ENCODE measurements at places on chromosomes 1 and 21.
A peak's percentile ranks its signal among the peaks of the same experiment; 100 is the strongest.

GRCh38 chr1:45380125-45380524 lies 39.9 kb upstream of the MUTYH start:
- DNase-seq: no peak

DNA sequence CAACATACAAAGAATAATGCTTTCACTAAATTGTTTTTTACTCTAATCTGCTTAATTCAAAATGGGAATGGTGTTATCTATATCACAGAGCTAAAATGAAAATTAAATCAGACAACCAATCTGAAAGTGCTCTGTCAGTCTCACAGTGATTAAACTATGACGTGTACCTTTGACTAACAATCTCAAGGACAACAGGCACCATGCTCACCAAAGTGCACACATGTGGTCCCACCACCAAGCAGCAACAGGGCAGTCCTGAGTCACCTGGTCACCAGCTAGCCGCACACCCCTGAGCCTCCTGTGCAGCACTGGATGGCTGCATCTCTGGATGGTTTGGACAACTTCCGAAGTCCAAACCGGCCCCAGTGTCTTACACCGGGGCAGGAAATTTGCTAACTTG lies 54.5 kb upstream of the NADK start:
- DNase-seq: no peak

- DNase-seq: peak; percentile 32
Observed at GRCh38 chr1:18396247-18396980, 84.3 kb upstream of the KLHDC7A start.

GRCh38 chr1:3368059-3368458 lies 86.4 kb upstream of the ARHGEF16 start:
- no peak for DNase-seq

DNA sequence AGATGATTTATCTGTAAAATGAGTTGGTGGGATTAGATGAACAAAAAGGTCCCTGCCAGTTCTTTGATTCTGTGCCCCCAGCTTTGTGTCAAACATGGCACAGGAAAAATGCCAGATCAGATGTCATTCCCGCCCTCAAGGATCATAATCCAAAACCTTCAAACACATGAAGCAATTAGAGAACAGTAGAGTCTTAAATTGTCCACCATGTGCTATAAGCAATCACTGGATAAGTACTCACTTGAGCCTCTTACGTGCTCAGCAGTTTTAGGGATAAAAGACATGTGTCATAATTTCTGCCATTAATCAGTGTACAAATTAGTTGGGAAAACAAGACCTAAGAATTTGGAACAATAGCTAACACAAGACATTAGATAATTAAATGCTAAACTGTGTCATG lies 15.4 kb upstream of the KIAA0040 start:
- no peak for DNase-seq

- DNase-seq: no peak
Observed at GRCh38 chr1:77271852-77272580, 9.8 kb upstream of the AK5 start.

- peak; percentile 41 for DNase-seq
Observed at GRCh38 chr21:33587792-33588484, 546 bp downstream of the DONSON start.

- DNase-seq: no peak
Observed at GRCh38 chr1:213844632-213845031, 143.1 kb upstream of the PROX1 start.

DNA sequence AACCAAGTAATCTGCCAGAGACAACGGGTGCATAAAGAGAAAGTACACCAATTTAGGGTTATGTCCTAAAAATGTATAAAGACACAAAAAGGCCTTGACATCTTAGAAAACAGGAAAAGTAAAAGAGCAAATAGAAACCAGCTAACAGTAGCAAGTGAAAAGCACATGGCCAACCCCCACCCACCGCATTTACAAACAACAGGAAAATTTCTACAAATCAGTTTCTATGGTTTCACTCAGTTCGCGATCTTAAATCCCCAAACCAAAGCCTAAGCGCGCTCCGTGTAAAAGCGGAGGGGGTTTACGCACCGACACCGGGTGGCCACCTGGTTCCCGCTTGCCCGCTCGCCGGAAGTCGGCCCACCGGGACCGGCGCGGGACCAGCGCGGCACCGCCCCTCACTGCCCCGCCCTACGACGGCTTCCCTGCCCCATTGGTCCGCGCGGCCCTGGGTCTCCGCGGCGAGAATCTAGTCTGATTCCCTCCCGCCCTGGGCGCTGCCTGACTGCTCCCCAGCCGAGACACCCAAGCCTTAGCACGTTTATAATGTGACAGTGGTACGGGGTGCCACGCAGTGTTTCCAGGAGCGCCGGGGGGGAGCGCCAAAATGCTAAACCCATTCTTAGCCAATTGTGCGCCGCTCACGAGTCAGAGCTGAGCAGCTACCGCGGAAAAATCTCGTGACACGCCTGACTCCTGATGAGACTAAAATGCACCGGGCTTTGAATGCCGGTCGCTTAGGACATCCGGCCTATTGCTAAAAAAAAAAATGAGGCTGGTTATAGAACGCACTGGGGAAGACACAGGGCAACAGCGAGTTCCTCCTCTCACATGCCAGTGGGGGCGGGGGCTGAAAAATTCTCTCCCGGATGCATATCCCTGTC lies at the start of gene GART:
GART (minus strand) TSS at position 362 of the 884 bp plus-strand sequence. CDS start 2,802 bp downstream, outside the sequence.
- DNase-seq: peak; percentile 86

- DNase-seq: no peak
Observed at GRCh38 chr1:3736131-3736561, 16.1 kb upstream of the CCDC27 start.

DNA sequence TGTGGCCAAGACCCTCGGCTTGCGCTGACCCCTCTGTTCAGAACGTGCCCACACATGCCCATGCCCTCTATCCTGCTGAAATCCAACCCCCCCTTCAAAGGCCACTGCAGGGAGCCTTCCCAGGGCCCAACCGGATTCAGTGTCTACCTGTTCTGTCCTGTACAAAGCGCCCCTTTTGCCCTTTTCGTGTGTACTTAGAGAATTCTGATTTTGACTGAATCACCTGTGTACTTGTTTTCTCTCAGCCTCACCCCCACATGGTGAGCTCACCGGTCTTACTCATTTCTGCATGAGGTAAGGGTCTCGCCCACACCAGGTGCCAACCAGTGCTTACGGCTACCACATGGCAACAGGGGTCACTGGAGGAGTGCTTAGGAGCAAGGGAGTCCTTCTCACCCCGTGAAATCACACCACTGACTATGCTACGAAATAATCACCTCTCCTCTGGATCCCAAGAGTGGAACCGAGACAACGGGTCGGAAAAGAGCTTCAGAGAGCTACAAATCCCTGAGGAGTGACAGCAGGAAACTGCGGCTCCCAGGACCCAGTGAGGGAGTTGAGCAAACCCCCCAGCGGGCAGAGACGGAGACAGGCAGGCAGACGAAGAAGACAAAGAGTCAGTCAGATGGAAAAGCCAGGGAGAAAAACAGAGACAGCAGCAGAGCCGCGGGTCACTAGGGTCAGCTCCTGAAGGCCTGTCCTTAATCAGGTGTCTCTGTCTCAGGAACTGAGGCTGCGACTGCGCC lies 2.1 kb upstream of the S100A2 start:
- peak; percentile 94 for DNase-seq

- peak; percentile 64 for DNase-seq
Observed at GRCh38 chr1:161738627-161739287, 10.8 kb upstream of the DUSP12 start.

GRCh38 chr1:23395154-23395724 lies 25.6 kb upstream of the ZNF436 start:
- DNase-seq: no peak

DNA sequence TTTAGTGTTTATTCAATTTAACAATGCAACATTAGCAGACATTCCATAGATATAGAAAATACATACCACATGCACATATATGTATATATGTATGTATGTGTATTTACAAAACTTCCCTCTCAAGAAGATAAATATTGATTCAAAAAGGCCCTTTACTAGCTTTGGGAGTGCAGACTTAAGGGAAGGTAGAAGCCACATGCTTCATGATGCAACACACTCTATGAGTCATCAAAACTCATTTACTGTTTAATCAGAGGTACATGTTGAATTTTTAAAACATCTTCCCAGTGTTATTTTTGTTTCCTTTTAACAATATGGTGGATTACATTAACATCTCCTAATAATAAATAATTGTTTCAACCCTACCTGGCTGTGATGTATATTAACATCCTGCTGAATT lies 61.4 kb upstream of the KIRREL1 start:
- DNase-seq: peak; percentile 30

- DNase-seq: no peak
Observed at GRCh38 chr1:23288201-23288600, 55.9 kb downstream of the HNRNPR start.

- peak; percentile 51 for DNase-seq
Observed at GRCh38 chr21:33541105-33541711, 709 bp downstream of the GART start.

GRCh38 chr1:41450747-41451285 lies 33.7 kb downstream of the EDN2 start:
- no peak for DNase-seq

- DNase-seq: no peak
Observed at GRCh38 chr1:159171688-159172501, 480 bp downstream of the CADM3 start.

- DNase-seq: no peak
Observed at GRCh38 chr1:25909040-25909439, 2.8 kb upstream of the STMN1 start.

GRCh38 chr1:197178998-197179397 lies 32.5 kb upstream of the ASPM start:
- no peak for DNase-seq

- DNase-seq: no peak
Observed at GRCh38 chr1:37169743-37170275, 135.5 kb upstream of the GRIK3 start.

GRCh38 chr1:183996040-183996384 lies 41.5 kb downstream of the COLGALT2 start:
- no peak for DNase-seq

- no peak for DNase-seq
Observed at GRCh38 chr21:15066123-15066575, 1.3 kb upstream of the NRIP1 start.

DNA sequence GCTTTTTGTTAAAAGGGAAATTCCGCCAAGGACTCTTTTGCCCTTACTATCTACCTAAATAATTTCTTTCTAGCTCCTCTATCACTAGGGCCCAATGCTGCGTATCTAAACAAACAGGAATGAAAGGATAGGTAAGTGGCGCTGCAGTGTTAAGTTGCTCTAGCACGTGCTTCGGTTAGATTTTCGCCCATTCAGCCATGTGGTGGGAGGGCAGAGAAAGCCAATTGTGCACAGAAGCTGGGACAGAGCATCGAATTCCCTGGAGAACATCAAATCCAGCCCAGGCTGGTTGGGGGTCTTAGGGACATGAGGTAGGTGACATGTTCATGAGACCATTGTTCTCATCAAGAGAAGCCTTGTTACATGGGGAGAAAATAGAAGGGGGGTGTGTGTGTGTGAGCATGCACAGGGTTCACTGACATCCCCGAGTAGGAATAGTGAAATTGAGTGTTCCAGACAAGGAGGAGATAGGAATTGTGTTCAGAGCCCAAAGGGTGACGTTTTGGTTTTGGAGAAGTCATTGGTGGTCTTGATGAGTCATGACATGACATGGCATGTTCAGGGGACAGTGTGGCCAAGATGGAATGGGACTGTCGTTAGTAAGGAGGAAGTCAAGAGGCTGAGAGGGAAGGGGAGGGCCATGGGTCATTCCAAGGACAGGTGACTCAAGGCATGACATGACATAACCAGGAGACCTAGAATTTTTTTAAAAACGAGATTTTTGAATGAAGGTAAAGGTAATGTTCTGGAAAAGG lies 107.1 kb downstream of the TLR5 start:
- no peak for DNase-seq

- DNase-seq: no peak
Observed at GRCh38 chr21:40250514-40251294, 383.5 kb downstream of the PCP4 start.

GRCh38 chr1:53384796-53385195 lies 56.9 kb upstream of the LRP8 start:
- no peak for DNase-seq

- DNase-seq: no peak
Observed at GRCh38 chr1:82284213-82284612, 483.5 kb downstream of the ADGRL2 start.

- no peak for DNase-seq
Observed at GRCh38 chr1:81391125-81391828, 409.5 kb upstream of the ADGRL2 start.

- no peak for DNase-seq
Observed at GRCh38 chr1:62826901-62827300, 43.0 kb downstream of the ATG4C start.

DNA sequence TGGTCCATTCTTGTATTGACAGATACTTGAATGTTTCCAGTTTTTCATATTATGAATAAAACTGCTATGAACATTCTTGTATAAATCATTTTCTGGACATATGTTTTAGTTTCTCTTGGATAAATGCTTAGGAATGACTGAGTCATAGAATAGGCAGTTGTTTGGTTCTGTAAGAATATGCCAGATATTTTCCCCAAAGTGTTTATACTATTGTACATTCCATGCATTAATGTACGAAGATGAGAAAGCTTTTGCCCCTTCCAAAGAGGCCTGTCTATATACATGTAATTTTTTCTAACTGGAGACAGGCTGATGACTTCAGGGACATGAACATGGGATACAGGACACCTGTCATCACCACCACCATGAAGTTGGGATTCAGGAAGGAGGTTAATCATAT lies 11.3 kb downstream of the NBPF3 start:
- no peak for DNase-seq

DNA sequence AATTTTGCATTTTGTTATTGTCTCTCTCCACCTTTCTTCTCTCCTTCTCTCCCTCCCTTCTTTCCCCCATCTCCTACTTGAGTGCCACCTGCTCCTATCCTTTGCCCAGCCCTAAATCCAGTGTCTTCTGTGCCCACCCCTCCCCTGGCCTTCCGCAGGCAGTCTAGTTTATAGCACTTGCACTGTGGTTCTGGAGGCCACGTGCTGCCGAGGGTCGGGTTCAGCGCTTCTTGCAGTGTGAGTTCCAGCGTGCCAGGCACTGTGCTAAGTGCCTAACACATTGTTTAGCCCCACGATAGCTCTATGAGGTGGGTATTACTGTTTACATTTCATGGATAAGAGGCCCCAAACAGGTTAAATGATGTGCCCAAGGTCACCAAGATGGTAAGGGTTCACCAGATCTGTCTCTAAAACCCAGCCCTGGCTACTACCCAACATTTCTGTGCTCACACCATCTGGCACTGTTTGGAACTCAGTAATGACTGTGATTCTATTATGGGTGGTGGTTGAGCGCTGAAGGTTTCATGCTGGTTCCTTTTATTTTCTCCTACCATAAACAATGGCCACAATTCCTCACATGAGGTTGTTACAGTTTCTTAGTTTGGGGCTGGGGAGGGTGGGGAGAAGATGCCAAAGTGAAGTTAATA lies 14.1 kb upstream of the ATP1A4 start:
- no peak for DNase-seq

DNA sequence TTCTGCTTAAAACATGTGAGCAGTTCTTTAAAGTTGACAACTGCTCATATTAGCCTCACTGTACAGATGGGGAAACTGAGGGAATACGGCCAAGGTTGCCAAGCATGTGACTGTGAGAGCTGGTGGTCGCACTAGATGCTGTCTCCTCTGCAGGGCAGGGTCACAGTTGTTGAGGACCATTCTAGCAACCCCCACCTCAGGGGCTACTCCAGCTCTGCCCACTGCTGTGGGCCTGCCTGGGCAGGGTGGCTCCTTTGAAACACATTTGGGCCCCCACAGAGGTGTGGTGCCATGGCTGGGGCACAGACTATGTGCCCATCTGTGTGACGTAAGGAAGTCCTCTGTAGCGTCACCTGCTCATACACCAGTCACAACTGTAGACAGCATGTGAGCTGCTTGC lies 779 bp downstream of the THEM5 start:
- DNase-seq: no peak
